Activated naive CD4-positive, alpha-beta T cell (primary cell): ENCODE measurements at places on chromosomes 5 and 9.

- no peak for DNase-seq
Measured at GRCh38 chr5:78473751-78474150, 113.3 kb downstream of the SCAMP1 start.

GRCh38 chr9:129463994-129464393, 156.9 kb downstream of the C9orf50 start:
- no peak for DNase-seq

- DNase-seq = no peak
Measured at GRCh38 chr5:62315376-62316175, 9.6 kb downstream of the KIF2A start.

DNA sequence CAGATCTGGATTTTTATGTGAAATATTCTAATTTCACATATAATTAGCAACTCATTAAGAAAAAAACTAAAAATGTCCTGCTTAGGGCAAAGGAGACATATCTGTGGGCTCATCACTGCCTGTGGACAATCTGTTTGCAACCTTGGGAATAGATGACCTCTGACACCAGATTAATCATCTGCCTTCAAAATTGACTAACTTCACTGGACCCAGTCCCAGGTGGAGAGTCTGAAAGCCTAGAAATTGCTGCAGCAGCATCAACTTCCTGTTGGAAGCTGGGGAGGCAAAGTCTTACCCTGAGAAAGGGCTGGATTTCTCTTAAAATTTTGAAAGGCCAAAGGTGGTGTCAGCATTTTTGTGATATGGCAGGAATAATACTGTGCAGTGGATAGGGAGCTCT, 76.3 kb upstream of the TNC start:
- no peak for DNase-seq

- DNase-seq = no peak
Measured at GRCh38 chr9:78923966-78924659, 627.2 kb downstream of the PSAT1 start.

GRCh38 chr5:135462304-135462703, 10.2 kb upstream of the TIFAB start:
- no peak for DNase-seq

DNA sequence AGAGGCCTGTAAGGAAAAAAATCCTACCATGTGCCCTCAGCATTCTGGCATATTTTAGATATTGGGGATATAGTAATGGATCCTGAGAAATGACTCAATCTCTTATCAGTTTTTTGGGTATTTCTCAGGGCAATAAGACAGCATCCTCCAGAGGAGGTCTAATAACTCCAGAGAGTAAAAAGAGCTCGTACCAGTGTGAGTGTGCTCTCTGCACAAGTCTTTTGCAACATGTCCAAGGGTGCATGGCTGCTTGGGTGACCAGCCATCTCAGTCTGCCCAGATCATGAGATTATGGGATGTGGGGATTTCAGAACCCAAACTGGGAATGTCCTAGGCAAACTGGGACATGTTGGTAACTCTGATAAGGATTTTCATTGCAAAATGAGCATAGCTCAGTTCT, 15.3 kb downstream of the ASPN start:
- no peak for DNase-seq

DNA sequence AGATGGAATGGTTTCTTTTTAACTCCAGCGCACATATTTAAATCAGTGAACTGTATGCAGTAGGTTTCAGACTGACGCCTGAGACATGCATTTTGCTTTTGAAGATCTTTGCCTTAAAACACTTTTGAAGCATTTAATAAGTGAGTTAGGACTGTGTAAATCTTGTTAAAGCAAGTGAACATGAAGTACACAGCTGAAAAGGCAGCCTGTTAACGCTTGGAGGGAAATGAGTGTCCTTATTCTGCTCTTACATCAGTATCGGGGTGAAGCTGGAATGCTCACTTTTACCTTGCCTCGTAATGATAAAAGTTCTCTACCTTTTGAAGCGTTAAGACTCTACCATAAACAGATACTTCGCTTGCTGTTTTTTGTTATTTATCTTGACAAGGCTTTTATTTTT, 552.2 kb downstream of the ZNF608 start:
- no peak for DNase-seq

GRCh38 chr5:173712609-173713175, 96.2 kb upstream of the BOD1 start:
- no peak for DNase-seq

GRCh38 chr5:40365342-40366330, 314.1 kb upstream of the PTGER4 start:
- no peak for DNase-seq

DNA sequence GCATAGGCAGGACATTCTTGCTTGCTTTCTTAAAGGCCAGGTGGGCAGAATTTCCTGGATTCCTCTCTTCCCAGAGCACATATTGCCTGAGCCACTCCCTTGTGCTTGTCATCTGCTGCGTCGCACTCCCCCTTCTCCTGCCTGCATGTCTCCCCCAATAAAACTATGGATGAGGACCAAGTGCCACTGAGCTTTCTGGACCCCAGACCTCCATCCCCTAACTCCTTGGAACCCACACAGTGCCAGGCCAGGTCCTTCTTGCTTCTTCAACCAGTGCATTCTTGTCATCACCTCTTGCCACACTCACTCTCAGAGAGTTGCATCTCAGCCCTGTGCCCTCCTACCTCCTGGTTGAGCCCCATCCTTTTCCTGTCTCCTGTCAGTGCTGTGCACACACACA, 157.9 kb upstream of the PANK3 start:
- DNase-seq = no peak

DNA sequence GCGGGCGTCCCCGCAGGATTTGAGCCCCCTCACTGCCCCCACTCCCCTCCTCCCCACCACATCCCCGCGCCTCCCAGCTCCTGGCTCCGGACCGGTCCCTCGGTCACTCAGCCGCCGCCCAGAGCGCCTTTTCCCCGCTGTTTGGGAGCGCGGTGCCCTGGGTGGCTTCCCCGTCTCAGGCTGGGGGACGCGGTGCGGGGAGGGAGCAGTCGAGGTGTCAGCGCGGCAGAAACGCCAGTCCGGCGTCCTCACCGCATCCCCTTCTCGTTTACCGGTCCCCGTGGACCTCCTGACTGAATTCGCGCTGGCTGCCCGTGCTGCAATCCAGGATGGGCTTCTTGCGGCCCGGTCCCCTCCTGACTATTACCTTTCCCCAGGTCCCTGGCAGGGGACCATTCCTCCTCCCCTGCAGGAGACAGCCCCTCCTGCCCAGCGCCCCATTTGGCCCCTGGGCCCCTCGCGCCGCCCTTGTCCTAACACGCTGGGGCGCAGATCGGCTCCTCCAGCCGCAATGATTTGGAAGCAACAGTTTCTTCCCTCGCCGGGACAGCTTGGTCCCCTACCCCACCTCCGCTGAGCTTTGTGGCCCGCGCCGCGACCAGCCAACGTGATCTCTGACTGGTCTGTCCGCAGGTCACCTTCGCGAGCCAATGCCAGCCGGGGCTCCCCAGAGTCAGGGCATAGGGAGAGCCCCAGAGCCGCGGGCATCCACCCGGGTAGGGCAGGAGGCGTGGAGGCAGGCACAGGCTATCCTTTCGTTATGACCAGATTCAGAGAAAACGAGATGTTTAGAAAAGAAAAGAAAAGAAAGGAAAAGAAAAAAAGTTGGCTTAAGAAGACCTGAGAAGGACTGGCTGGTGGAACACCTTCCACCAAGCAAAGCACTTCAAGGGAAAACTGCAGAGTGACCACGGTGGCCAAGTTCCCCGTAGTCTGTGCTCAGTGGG, 1.2 kb downstream of the ANKRD33B start:
- DNase-seq = peak; percentile 6

GRCh38 chr5:66882606-66883227, 286.5 kb downstream of the MAST4 start:
- DNase-seq = no peak

GRCh38 chr5:179268399-179268952, 76.8 kb downstream of the ADAMTS2 start:
- no peak for DNase-seq

DNA sequence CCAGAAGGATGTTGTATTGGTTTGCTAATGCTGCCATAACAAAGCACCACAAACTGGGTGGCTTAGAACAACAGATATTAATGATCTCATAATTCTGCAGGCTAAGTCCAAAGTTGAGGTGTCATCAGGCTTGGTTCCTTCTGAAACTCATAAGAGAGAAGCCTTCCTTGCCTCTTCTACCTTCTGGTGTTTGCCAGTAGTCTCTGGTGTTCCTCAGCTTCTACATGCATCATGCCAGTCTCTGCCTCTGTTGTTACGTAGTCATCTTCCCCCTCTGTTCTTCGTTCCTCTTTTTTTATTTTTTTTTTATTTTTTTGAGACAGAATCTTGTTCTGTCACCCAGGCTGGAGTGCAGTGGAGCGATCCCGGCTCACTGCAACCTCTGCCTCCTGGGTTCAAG, 61.8 kb downstream of the LRRC70 start:
- DNase-seq = no peak

GRCh38 chr5:110549301-110549700, 177.2 kb downstream of the TMEM232 start:
- DNase-seq = no peak

GRCh38 chr9:119298076-119298853, 71.0 kb downstream of the BRINP1 start:
- DNase-seq = no peak

DNA sequence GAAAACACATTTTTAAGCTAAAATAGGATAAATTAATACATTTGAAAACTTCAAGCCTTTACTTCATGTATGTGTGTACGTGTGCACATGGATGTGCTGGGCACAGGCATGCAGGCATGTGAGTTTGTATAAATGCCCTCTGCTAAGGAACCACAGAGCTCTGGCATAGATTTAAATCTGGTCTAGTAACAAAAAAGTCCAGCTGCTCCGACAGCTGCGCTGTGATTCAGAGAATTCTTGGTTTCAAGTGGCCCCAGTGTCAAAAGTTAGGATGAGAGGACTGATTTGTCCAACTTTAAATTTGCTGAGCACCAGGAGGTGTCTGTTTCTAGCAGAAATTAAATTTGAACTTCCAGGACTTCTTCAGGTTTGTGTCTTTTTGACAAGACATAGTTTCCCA, 203.7 kb upstream of the TUT7 start:
- DNase-seq = no peak

DNA sequence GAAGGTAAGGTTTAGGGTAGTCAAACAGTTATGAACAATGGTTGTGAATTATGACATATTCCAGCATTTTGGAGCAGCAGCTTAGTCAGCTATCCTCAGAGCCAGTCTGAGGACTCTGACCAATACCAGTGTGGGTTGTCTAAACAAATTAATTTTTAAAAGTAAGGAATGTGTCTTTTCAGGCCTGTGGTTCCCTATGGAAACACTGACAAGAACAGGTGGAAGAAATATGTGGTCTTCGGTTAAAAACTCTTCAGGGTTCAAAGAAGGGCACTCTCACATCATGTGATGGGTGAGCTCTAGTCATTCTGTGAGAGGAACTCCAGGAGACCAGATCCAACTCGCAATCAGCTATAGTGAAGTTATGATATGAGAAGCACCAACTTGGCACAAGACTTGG, 33.5 kb upstream of the ALDOB start:
- DNase-seq = no peak

GRCh38 chr5:62475072-62475471, 62.5 kb downstream of the IPO11 start:
- DNase-seq = no peak

- no peak for DNase-seq
Measured at GRCh38 chr5:126628102-126628501, 27.4 kb downstream of the PHAX start.

DNA sequence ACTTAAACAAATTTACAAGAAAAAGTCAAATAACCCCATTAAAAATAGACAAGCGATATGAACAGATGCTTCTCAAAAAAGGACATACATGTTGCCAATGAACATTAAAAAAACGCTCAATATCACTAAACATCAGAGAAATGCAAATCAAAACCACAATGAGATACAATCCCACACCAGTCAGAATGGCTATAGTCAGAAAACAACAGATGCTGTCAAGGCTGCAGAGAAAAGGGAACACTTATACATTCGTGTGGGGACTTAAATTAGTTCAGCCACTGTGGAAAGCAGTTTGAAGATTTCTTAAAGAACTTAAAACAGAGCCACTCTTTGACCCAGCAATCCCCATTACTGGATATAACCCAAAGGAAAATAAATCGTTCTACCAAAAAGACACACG, 10.8 kb downstream of the OR13F1 start:
- DNase-seq = no peak

DNA sequence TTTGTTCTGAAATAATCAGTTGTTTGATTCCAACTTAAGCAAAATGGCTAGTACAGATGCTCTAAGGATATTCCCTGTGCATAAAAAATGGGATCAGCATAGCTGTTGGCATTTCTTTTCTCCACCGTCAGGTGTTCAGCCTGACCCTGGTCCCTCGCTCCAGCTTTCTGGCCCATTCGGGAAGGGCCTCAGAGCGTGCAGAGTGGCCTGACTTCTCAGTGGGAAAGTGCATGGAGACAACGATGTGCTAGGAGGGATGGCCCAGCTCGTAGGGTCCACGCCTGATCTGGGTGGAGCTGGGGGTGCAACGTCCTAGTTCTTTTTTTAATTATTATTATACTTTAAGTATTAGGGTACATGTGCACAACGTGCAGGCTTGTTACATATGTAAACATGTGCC, 319.1 kb upstream of the IRX4 start:
- no peak for DNase-seq
